Activated gamma-delta T cell (primary cell): ENCODE measurements at places on chromosomes 16 and 17.

DNA sequence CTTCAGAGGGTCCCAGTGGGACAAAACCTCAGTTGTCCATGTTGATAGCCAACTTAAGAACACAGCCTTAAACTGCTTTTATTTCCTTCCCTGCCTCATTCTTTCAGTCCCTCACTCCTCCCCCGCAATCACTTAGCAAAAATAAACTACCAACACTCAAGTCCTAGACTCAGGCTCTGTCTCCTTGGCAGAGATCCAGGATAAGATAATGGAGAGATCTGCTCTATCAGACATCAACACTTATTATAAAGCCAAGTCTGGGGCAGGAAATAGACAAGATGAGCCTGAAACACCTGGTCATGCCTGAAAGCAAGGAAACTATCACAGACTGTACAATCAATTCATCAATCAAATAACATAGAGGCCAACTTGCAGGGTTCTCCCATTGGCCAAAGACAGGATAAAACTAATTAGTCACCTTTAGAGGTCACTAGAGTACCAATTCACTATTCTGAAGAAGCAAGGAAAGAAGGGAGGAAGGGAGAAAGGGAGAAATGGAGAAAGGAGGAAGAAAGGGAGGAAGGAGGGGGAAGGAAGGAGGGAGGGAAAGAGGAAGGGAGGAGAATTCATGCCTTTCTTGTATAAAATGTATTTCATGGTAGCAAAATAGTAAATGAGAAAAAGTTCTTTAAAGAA is 15.7 kb downstream of the HYDIN start:
- DNase-seq: no peak

DNA sequence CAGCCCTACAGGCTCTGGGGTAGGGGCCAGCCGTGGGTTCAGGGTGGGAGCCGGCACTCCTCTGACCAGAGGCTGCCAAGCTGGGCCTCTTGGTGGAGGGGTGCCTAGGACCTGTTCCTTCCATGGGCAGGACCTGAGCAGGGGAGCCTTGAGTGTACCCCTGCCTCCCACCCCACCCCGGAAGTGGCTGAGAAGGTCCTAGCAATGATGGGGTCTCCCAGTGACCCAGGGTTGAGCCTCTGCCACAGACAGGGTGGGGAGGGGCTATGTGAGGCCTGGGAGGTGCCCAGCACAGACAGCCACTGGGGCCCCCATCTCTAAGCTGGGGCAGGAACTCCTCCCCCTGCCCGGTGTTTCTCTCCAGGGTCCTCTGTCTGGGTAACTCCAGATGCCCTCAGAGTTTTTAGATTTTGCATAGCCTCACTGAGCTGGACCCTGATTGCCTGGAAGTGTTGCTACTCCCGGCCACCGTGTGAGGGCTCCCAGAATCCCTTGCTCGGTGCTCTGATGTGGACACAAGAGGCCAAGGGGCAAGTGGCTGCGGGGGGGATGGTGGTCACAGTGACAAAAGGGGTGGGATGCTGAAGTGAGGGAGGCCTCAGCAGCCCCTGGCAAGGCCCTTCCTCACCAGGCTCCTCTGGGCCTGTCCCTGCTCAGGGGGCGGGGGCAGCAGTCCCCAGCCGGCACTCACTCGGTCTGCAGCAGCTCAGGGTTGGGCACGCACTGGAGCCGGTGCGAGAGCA is 6.4 kb upstream of the MTSS2 start:
- DNase-seq: no peak

DNA sequence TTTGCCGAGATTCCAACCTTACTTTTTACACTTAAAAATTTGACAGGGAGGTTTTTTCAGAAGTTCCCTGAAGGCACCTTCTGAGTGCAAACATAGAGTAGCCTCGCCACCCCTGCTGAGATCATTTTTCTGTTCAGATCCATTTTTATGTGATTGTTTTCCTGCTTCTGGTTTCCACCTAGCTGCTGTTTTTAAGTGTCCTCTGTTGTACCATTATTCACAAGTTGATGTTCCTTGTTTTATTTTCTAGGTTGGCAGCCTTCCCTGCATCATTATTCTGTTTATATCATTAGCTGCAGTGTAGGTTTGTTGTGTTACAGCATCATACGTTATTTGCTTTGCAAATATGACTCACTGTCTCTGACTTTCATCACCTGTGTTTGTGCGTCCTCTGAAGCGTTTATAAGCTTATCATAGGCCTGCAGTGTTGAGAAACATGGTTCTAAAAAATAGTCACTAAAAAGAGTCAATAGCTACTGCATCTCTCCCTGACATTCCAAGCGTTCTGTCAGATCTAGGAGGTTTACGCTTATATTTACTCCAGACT is 116.9 kb upstream of the CLEC3A start:
- no peak for DNase-seq

DNA sequence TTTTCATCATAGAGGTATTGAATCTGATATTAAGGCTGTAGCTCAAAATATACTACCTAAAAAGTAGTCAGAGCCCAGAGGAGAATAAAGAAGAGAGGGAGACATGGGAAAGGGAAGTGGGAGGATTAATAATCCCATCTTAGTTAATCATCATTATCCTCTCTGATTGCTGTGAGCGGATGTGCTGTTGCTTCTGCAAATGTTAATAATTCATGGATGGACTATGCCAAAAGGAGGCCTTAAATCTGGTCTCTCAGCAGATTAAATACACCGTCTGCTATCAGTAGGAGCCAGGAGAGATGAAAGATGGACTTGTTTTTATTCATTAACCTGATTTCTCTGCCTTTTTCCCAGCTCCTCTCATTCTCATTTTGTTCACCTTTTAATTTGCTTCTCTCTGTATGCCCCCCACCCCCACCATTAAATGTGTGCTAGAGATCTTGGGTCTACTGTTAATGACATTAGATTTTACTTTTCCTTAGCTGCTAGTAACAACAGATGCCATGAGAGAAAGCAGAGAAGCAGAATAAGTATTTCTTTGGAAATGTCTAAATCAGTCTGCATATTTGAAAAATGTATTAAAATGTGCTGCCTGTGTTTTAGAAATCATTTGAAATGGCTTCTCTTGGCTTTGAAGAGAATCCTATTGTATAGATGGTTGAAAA is 44.2 kb downstream of the NUP93 start:
- no peak for DNase-seq

DNA sequence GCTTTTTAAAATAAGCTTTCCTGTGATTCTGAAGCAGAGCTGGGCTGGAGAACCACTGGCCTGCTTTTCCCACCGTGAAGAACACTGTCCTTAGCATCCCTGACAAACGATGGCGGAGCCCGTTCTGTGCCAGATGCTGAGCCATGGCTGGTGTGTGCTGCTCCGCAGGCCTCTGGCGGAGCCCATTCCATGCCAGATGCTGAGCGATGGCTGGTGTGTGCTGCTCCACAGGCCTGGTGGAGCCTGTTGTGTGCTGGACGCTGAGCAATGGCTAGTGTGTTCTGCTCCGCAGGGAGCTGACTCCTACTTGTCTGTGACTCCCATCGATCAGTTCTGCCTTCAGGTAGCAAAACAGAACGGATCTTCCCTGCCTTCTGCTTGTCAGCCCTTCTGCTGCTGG is 4.3 kb downstream of the ENDOV start:
- no peak for DNase-seq

DNA sequence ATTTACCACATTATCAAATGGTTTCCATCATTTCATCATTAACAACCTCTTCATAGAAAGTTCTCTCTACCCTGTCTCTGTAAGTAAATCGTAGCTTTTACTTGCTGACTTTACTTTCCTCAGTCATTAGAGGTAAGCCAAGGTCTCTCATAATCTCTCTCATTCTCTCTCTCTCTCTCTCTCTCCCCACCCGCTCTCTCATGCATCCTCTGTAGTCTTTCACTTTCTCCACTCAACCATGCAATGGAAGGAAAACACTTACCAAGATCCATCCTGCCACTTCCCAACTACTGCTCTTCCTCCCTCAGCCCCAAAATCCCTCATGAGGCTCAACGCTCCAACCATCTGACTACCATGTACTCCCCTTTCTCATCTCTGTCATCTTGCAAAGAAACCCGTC is 6.1 kb downstream of the CEP112 start:
- no peak for DNase-seq

GRCh38 chr17:80086081-80086480 is 15.3 kb upstream of the GAA start:
- DNase-seq: no peak

GRCh38 chr17:79255926-79256585 is 181.4 kb downstream of the ENGASE start:
- no peak for DNase-seq

- no peak for DNase-seq
These were observed 21.6 kb upstream of the PSMC5 start for GRCh38 chr17:63805591-63805990.

GRCh38 chr16:85736921-85737320 is 14.0 kb downstream of the C16orf74 start:
- no peak for DNase-seq

- DNase-seq: no peak
These were observed 52.4 kb upstream of the ETV4 start for GRCh38 chr17:43598357-43599045.

DNA sequence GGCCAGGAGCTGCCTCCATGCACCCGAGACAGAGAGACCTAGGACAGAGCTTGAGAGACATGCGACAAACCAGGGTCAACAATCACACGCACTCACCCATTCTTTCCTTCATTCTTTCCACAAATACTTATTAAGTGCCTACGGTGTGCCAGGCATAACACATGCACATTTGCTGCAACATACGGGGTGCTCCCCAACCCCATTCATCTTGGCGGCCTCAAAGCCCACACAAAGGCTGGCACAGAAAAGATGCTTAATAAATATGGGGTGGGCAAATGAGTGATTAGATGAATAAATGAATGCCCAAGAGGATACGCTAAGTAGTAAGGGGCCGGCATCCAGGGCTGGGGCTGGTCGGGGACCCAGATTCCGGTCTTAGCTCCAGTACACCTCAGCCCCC is 117.9 kb downstream of the ZNF423 start:
- DNase-seq: no peak

- no peak for DNase-seq
These were observed 47.5 kb downstream of the FOXL1 start for GRCh38 chr16:86625821-86626220.

DNA sequence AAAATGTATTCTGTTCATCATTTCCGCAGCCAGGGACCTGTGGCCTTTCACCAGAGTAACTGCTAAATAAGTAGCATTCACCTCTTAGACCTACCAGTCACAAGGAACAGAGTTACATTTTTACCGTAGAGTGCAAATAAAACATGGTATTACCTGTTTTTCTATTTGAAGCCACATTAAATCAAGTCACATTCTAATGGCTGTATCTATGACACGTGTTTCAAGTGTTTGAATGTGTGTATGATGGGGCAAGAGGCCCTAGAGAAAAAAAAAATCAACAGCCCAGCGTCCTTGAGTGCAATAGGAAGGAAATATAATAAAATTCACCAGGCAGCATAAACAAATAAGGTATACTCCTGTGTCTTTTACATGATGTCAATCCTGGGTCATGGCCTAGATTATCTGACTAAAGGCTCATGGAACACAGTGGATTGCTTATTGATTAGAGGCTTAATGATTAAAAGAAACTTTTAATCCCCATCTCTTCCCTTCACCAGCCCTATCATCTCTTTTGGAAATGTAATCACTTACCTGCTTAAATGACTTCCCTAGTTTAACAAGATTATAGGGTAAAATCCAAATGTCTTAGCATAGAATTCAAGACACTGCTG is 168.7 kb upstream of the CDH5 start:
- DNase-seq: no peak

- DNase-seq: no peak
These were observed 279.3 kb downstream of the ZFHX3 start for GRCh38 chr16:72768591-72768990.

GRCh38 chr17:3482852-3483251 is 7.1 kb downstream of the ASPA start:
- DNase-seq: no peak

DNA sequence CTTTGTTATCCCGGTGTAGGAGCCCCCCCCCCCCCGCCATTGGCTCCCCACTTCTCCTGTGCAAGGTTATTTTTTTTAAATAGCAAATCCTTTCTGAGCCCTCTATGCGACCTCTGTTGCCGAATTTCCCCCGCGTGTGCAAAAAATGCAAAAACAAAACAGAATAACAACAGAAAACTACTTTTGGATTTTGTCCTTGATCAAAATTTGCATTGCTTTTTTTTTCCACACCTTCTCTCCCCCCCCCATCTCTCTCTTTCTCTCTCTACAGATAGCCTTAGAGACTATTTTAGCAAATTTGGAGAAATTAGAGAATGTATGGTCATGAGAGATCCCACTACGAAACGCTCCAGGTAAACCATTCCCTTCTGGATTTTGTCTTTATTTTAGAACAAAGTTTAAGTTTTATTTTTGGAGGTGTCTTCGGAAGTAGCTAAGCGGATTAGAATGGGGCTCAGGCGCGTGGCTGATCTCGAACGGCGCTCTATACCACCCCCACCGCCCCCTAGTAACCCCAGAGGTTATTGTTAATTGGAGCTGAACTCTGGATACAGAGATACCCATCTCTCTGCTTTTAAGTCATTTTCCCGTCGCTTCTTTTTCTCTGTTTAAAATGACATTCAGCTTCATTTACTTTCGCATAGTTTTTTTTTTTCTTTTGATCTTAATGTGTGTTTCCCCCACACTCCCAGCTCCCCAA is 1.0 kb downstream of the MSI2 start:
- no peak for DNase-seq

DNA sequence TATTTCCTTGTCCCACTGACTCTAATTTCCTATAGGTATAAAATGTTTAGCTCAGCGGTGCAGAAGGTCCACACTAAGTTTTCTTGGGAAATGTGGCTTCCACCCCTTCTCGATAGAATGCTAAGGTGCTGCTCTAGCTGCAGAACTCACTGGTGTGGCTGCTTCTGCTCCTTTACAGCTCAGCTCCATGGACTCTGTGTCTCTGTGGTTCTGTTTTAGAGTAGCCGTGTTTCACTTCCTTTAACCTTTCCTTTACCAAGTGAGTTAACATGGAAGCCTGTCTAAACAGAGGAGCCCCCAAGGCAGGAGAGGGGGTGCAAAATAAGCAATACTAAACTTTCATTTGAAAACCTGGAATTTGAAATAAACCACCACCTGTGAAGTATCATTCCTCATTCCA is 65.3 kb downstream of the SPECC1 start:
- no peak for DNase-seq

DNA sequence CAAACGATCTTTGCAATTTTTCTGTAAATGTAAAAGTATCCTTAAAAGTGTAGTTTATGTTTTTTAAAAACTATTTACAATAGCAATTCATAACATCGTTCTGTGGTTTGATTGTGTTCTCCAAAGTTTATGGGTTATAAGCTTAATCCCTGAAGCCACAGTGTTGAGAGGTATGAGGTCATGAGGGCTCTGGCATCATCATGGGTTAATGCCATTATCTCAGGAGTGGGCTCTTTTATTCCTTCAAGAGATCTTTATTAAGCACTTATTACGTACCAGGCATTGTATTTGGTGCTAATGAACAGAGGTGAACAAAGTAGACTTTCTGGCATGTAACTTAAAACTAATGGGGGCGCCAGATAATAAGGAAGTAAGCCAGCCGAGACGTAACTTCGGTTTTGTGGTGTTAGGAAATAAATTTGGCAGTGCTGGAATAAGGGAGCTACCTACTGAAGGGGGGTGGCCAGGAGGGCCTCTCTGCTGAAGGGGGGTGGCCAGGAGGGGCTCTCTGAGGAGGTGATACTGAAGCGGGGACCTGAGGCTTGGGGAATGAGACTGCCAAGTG is 158.1 kb downstream of the VPS53 start:
- DNase-seq: no peak
